ENCODE measurements at places on chromosomes 3 and 15. TPM values are rescaled to one million over a fixed set of nuclear protein-coding genes. Genes with fewer than 3 reads are reported as not detected.

Gene ECE2
- not detected for polyA plus RNA-seq

Gene ROPN1
- not detected for polyA plus RNA-seq

Gene ROBO1
- polyA plus RNA-seq = 0.52 TPM

Gene EFHB
- 0.43 TPM for polyA plus RNA-seq

Gene ACAP2
- polyA plus RNA-seq = 8.9 TPM

Gene MESP2
- not detected for polyA plus RNA-seq

Gene TMEM158
- polyA plus RNA-seq = 2.4 TPM

Gene TRAT1
- not detected for polyA plus RNA-seq

Gene SLC9C1
- polyA plus RNA-seq = 0.01 TPM

Gene CACNA2D3
- polyA plus RNA-seq = 2.7 TPM

Gene TMEM266
- 12.1 TPM for polyA plus RNA-seq

Gene SYNPR
- not detected for polyA plus RNA-seq

Gene C2CD4A
- polyA plus RNA-seq = 6.7 TPM

GRCh38 chr3:18241837-18242236, 183.3 kb downstream of the SATB1 start:
- no peak for DNase-seq

DNA sequence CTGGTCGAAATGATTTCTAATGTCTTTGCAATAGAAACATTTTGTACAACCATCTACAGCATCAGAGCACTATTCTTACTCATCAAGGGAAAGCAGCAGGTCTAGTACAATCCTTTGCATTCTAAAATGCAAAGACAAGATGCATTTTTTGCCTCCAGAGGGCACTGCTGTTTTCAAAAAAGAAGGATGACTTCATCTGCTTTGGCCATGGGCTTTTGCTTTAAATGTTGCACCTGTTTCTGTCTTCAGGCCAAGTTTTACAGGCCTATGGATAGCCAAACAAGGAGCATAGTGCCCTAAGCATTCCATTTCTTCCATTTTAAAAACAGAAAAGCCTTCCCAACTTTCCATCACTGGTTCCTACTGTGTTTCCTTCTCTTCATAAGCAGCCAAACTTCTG, 3.4 kb downstream of the PARP9 start:
- no peak for DNase-seq

DNA sequence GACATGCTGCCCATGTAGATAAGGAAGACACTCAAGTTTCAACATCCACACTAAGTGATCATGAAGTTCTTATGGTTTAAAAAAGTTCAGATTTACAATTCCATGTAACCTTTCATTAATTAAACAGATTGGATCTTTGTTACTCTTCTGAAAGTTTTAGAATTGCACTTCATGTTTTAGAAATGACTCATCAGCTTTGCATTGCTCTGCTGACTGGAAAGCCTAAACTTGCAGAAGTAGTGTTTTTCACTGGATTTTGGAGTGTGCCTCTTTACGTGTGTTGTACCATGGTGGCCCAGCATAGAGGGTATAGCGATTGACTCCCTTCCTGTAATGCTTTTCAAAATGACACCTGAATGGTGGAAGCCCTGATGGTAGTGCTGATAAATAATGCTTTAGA, 157.9 kb downstream of the BBX start:
- DNase-seq = no peak

DNA sequence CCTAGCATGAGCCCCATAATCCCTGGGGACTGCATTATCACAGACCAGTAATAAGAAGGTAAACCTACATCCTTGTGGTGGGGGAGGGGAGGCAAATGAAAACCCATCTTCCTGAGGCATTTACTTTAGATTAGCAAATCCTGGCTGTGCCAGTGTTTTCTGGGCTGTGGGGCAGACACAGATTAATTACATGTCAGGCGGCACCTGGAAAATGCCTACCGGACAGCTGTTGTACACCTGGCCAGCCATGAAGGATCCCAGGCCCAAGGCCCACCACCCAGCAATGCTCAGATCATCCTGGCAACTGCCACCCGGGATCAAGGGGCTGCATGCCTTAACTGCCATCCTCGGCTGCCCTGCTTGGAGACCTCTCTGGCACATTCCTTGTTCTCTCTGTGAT, 59.1 kb upstream of the RASA2 start:
- DNase-seq = no peak

DNA sequence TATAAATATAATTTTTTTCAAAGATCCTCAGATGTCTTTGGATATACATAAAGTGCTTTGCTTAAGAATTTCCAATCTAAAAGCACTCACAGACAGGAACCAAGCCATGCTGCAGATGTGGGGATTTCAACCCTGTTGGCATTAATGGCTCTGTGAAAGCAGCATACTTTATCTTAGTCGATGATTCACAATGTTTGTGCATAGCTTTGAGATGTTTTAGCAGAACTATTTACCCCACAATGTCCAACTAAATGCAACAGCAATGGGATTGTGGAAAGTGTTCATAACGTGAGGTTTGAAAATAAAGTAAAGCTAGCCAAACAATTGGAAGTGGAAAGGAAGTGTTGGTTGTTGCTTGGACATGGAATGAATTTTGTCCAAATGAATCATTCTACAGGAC, 371.4 kb downstream of the SOX2 start:
- no peak for DNase-seq

DNA sequence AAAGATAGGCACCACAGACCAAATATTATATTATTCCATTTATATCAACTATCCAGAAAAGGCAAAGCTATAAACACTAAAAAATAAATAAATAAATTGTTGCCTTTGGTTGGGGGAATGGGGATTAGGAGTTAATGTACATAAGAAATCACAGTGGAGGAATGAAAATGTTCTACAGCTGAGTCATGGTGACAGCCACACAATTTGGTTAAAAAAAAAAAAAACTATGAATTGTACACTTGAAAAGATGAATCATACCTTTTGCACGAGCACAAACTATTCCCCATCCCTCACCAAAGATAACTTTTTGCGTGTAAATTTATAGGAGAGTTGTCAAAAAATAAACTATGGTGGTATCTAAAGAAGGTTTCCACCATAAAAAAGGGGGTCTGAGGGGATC, 103.2 kb downstream of the TBC1D5 start:
- no peak for DNase-seq

DNA sequence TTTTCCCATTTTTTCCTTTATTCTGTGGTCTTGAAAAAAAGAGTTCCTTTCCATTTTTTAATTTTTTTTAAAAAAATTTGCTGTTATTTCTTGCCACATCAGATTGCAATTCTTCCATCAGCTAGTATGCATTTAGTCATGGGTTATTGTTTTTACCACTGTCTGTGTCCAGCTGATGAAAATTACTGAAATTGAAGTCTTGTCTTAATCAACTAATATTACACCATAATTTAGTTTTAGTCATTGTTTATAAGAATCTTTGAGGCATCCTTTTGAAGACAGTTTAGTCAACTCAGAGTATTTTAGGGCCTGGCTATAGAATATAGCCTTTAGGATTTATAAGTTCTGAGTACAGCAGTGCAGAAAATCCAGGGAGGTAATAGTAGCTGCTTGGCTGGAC, 172.1 kb downstream of the LRTM1 start:
- DNase-seq = no peak

DNA sequence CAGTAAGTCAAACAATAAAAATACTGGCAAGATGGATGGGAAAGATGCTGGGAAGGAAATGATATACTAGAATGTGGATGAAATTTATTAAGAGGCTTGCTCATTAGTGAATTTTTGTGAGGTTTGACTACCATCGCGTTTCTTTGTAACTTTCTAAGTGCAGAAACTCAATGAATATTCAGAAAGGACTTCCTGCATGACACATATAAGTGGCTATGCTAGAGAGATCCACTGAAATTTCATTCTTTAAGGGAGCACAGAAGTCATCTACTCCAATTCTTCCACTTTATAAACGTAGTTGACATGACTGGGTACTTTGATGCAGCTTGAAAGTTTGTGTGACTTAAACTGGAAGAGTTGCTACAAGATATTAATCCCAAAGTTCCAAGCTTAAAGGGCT, 88.0 kb downstream of the SHQ1 start:
- no peak for DNase-seq

DNA sequence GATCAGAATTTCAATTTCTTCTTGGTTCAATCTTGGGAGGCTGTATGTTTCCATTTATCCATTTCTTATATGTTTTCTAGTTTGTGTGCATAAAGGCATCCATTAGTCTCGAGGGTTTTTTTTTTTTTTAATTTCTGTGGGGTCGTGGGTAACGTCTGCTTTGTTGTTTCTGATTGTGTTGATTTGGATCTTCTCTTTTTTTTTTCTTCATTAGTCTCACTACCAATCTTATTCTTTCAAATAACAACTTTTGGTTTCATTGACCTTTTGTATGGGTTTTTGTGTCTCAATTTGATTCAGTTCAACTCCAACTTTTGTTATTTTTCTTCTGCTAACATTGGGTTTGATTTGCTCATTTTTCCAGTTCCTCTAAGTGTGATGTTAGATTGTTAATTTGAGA, 48.9 kb downstream of the MCTP2 start:
- DNase-seq = no peak

GRCh38 chr15:77415450-77416147, 4.3 kb downstream of the PEAK1 start:
- DNase-seq = no peak

GRCh38 chr15:82999905-83000671, 11.4 kb downstream of the C15orf40 start:
- no peak for DNase-seq

DNA sequence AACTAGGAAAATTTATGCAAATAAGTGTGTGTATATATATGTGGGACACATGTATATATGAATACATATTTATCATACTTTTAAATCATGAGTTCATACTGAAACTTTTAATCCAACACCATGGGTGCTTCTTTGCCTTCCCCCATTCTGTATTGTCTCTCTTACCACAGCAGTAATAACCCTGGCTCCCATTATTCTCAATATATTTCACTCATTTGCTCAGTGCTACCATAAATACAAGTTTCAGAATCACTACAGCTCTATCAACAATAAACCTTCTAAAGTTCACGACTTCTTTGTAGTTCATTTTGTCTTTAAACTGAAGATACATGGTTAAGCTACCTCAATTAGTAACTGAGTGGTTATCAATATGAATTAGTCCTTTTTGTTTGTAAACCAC, 82.2 kb downstream of the PCCB start:
- DNase-seq = no peak

GRCh38 chr15:29835301-29835700, 13.0 kb upstream of the TJP1 start:
- DNase-seq = no peak

DNA sequence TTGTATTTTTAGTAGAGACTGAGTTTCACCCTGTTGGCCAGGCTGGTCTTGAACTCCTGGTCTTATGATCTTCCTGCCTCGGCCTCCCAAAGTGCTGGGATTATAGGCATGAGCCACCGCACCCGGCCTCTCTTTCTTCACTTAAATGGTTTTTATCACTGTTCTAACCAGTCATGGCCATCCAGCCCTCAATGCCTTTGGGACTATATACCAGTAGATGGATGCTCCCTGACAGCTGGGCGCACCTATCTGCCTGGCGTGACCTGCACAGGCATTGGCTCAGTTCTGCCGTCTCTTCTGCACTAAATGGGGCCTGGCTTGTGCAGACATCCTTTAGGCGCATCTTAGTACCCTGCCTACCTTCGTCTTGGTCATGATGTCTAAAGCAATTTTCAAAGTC, 233.4 kb downstream of the ADAMTS17 start:
- no peak for DNase-seq

DNA sequence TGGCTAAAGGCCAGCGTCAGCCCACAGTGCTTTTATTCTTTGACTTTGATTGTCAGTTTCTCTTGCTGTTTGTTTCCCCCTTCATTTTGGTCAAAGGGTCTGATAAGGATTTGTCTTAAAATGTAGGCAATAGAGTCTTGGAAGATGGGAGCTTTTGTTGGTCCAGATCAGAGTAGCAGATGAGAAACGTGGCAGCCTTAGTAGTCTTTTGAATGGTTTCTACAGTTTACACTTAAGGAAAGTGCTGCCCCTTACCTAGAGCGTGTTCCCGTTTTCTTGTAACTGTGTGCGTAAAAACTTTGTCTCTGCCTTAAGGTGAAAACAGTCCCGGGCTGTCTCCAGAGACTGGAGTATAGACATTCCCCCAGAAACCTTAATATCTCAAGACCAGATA, 630 bp downstream of the LXN start:
- no peak for DNase-seq

DNA sequence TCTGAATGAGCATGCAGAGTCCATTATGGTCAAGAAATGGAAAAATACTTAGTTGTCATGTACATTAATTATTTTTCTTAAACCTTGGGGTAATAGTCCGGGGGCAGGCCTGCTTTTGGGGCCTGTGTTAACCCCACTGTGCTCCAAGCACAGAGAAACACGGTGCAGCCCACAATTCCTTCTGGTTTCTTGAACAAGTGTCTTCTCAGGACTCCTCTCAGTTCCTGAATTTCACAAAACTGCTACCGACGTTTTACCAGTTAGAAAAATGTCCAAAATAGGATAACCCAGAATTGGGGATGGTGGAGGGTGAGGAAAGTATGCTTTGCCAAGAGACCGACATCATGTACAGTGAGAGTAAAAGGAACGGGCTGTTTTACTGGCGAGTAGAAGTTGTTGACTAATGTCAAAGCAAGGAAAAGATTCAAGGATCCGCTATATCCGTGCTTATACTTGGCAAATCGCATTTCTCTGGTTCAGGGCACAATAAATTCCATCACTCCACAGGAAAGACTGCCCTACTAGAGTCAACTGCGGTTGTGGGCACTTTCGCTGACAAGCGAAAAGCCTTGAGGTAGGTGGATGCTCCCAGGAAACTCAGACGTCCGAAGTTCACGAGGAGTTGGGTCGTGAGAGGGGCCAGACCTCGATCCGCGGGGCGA, 495 bp upstream of the NXPE3 start:
- DNase-seq = no peak

DNA sequence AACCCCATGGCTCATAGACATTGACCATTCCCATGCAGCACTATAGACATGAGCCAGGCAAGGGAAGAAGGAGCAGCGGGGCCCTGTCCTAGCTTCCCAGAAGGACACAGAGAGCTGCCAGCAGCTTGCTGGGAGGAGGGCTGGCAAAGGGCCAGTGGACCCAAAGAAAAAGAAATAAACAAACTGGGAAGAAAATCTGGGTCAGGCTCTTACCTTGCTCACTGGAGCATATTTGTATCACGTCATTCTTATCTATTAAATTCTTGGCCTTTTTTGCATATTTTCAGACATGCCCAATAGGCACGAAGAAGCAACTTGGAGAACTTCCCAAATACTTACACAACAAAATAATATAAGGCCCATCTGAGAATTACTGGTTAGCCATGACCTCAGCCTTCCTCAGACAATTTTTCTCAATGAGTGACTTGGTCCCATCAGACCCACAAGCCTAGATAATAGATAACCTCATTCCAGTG, 28.4 kb downstream of the RASGRP1 start:
- peak; percentile 56 for DNase-seq

- peak; percentile 82 for DNase-seq
Observed at GRCh38 chr15:66946578-66947164, 118.7 kb upstream of the SMAD3 start.

GRCh38 chr3:139427283-139428060, 38.0 kb upstream of the COPB2 start:
- DNase-seq = no peak

DNA sequence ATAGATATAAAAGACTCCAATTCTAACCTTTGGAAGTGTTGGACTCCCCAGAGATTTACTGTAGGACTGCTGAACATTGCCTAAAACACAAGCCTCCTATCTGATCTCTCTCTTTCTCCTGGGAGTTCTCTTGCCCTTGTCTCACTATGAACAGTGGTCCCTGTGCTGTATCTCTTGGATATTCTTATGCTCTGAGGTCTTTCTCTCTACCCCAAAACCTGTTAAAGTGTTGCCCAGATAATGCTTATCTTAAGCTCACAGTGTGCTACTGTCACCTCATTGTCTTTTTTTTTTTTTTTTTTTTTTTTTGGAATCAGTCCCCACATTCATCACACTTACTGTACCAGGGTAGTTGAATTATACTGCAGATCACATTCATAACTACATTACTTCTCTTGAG, 131.0 kb upstream of the CBLB start:
- no peak for DNase-seq

All from psoas muscle (tissue), 8 donors.